Nucleus accumbens (tissue), 56 donors: ENCODE measurements at places on chromosomes 1 and 21.
A peak's percentile ranks its signal among the peaks of the same experiment; 100 is the strongest.

DNA sequence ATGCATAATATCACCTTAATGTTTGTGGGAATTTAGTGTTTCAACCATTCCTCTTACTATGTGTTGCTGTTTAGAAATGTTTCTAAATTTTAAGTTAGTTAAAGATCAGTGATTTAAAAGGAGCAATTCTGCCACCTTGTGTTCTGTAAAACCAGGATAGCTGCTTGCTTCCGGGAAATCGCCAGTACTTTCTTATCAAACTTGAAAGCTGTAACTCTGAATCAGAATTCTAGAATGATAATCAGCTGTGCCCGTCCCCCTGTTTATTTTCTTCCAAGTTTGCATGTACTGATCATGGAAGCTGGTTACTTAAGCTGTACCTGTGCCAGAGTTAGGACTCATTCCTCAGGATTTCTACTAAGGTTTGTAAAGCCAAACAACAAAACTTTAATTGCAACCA, 656.4 kb downstream of the LTN1 start:
- DNase-seq = no peak

DNA sequence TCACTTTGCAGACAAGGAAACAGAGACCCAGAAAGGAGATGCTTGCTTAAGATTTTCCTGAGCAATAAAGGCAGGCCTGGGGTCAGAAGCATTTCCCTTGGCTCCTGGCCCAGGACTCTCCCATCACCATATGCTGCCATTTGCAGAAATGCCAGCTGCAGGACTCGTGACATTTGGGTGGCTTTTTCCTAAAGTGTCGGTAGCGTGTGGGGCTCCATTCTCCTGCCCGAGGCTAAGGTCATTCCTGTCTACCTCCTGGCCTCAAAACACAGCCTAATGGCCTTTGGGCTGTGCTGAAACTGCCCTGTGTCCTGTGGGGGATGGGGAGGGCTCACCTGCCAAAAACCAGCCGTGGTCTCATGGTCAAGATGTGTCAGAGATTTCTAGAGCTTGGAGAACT, 216.1 kb upstream of the EDN2 start:
- no peak for DNase-seq

GRCh38 chr1:8094481-8095241, 68.6 kb upstream of the ERRFI1 start:
- no peak for DNase-seq

GRCh38 chr1:58805716-58806571, 22.1 kb upstream of the JUN start:
- no peak for DNase-seq

- no peak for DNase-seq
These were observed 296.3 kb downstream of the PRDM2 start for GRCh38 chr1:13996334-13996733.

DNA sequence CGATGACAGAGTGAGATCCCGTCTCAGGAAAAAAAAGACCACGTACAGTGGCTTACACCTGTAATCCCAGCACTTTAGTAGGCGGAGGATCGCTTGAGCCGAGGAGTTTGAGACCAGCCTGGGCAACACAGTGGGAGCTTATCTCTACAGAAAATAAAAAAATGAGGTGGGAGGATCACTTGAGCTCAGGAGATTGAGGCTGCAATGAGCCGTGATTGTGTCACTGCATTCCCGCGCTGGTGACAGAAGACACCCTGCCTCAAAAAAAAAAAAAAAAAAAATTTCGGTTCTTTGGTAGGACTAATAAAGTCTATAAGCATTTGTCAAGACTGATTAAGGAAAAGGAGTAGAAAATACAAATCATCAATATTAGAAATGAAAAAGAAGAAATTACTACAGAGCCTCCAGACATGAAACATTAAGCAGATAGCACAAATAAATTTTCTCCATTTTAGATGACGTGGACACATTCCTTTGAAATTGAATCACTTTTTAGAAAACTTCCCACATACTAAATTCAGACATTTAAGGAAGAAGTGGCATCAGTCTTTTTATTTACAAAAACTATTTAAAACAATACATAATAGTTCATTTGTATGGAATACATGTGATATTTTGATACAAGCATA, 30.4 kb downstream of the MORC3 start:
- no peak for DNase-seq

DNA sequence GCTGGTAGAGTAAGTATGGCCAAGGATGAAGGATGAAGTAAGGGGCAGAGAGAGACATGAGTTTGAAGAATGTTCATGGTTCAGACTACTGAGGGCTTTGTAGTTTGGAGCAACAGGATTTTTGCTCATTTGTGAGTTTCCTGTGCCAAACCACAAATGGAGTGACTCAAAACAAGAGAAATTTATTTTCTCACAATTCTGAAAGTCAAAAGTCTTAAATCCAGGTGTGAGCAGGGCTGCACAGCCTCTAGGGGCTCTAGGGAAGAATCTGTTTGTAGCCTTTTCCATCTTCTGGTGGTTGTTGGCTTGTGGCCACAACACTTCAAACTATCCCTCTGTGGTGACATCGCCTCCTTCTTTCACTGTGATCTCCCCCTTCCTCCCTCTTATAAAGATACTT, 58.9 kb downstream of the RHOU start:
- DNase-seq = no peak

DNA sequence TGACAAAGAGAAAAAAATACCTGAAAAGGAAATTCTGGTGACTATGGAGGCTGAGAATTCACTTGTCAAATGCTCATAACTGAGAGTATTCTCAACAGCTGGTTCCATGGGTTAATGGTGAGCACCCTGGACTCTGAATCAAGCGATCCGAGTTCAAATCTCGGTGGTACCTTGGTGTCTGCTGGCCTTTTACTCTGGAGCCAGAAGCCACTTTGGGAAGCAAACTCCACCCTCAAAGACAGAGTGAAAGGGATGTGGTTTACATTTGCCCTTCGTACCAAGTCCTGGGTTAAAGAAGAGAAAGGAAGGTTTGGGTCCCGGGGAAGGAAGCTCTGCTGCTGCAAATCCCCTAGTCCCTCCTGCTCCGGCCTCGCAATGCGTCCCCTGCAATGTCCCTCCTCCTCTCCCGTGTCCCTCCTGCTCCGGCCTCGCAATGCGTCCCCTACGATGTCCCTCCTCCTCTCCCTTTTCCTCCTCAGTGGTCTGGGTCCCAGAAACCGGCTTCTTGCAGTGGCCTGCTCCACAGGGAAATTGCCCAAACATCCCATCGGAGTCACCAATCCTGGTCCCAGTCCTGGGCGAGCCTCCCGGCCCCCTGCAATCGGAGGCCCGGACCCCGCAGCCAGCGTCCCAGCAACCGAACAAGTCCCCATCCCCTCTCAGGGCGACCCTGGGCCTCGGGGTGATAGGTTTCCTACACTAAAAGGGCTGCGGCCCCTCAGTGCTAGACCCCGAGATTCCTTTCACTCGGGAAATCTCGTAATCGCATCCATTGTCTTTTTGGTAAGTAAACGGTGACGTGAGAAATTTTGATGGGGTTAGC, 129.4 kb downstream of the PPIAL4G start:
- DNase-seq = no peak

DNA sequence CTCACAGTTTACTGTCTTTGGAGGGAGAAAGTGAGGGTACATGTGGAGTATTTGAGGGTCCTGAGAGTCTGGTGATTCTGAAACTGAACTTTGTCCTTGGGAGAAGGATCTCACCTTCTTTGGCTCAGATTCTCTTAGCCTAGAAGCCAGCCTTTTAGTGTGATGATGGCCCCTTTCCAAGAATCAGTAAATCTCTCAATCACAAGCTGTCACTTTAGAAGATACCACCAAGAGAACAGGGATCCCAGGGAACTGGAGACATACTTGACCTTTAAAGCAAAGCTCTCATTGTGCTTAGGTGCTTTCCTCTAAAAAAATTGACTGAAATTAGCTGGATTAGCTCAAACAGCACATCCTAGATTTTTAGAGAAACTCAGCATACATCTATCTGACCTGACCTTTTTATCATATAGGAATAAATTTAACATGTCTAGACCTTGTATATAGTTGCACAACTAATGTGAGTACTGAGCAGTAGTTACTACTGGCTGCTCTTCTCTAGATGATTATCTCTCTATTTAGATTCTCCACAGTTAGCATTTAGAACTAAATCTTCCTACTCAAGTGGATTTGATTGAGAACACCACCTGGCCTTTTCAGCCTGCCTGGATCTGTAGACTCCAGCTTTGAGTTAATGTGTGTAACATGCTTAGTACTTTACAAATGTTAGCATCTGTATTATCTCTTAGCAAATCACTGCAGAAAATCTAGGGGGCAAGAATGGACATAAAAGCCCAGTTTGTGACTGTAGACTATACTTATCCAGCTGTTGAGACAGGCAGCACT, 157.7 kb downstream of the MAST2 start:
- no peak for DNase-seq

- DNase-seq = no peak
These were observed 52.3 kb downstream of the UBE4B start for GRCh38 chr1:10085076-10085475.

DNA sequence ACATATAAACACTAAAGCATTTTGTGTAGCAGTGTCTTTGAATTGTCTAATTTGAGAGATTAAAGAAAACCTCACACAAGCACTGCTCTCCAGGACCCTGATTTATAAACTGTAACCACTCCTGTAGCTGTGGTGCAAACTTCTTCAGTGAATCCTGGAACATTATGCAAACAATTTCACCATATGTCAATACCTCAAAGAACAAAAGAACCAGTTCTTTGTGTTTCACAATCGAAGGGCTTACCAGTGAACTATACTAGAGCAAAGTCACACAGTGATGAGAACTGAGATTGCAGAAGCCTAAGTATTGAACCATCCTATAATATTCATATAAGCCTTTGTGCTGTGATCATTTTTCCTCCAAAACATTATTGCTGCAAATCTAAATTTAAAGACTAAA, 21.5 kb downstream of the DPH5 start:
- no peak for DNase-seq

GRCh38 chr1:108007531-108007930, 42.6 kb upstream of the VAV3 start:
- DNase-seq = no peak

GRCh38 chr1:204828352-204828850, 42.3 kb upstream of the NFASC start:
- peak; percentile 86 for DNase-seq

DNA sequence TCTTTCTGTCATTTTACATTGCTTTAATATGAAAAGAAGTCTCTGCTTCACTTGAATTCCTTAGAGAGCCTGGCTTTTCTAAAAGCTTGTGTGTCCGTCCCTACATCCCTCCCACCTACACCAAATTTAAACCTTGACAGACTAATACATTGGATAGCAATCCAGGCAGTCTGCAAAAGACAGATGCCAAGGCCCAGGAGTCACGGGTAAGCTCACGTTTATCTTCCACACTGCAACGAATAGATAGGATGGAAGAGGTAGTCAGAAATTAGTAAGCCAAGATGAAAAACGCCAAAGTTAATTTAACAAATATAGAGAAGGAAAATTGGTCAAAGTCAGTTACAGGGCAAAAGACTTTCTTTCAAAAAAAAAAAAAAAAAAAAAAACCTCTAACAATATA, 338.1 kb downstream of the SMYD3 start:
- DNase-seq = no peak

GRCh38 chr1:15417059-15417934, 7.6 kb downstream of the EFHD2 start:
- no peak for DNase-seq

DNA sequence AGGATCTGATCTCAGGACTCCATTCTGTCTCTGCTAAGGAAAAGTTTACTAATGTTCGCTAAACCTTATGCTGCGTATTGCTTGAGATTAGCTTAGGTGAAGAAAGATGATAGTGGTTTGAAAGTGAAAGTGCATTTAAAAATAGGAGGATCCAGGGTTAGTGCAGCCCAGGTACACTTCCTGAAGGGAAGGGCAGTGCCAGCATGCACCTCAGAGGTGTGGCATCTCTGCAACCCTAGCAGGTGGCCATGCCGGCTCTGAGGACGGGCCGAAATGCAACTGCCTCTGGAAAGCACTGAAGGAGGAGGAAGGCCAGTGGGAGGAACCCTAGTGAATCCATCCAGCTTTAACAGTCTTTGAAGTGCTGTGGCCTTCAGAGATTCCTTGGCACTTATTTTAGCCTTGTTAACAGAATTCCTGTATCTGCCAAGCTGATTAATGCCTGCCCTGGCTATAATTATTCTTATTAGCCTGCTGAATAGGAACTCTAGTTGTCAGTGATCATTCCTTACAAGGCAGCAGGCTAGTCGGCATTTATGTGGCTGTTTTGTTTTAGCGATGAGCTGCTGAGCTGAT, 5.5 kb downstream of the PTGFRN start:
- no peak for DNase-seq

- DNase-seq = no peak
These were observed 848 bp upstream of the APOBEC4 start for GRCh38 chr1:183653876-183654451.

DNA sequence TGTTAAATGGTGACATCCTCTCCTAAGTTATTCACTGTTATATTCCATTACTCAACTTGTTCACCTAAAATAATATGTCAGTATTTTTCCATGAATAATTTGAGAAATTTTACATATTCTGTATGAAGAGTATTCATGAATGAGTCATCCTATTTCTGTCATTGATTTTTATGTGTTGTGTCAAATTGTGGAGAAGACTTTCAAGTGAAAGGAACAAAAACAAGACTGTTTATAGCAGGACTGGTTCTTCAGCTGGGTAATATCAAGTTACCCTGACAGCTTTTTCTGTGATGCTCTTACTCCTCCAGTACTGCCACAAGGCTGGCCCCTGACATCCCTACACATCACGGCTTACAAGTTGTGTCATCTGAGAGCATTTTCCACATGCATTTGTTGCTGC, 847.7 kb downstream of the NCAM2 start:
- DNase-seq = no peak

DNA sequence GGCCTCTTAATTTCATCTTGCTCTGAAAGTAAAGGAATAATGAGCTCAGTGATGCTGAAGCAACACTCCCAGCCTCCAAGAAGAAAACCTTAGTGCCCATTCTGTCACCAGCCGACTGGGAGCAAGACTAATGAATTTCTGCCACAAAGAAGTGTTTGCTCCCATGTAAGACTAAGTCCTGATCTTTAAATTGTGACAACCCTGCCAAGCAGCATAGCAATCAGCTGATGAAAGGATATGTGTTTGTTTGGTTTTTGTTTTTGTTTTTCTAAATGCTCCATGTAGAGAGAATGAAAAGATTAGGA, 113.7 kb upstream of the PALMD start:
- no peak for DNase-seq

- DNase-seq = no peak
These were observed 161.9 kb upstream of the GALNT2 start for GRCh38 chr1:229905031-229905545.

GRCh38 chr1:166915941-166916340, 39.9 kb upstream of the TADA1 start:
- no peak for DNase-seq

DNA sequence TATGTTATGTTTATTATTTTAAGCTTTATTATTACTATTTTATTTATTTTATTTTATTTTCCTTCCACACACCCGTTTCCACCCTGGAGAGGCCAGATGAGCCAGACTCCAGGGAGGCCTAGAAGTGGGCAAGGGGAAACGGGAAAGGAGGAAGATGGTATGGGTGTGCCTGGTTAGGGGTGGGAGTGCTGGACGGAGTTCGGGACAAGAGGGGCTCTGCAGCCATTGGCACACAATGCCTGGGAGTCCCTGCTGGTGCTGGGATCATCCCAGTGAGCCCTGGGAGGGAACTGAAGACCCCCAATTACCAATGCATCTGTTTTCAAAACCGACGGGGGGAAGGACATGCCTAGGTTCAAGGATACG, 468 bp upstream of the MX1 start:
- DNase-seq = no peak
